Cardiac fibroblast (primary cell): ENCODE measurements at places on chromosomes 16 and 17.

DNA sequence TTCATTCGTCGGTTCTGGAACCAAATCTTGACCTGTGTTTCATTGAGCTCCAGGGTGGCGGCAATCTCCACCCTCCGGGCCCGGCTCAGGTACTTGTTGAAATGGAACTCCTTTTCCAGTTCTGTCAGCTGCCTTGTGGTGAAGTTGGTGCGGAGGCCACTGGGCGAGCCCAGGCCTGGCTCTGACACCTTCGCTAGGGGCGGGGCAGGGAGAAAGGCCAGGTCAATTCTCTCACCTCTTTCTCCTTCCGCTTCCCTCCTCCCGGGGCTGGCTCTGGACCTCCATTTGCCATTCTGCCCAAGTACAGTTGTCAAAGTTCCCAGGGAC, 1.2 kb downstream of the HOXB1 start:
- no peak for DNase-seq

- DNase-seq, result no peak
Measured at GRCh38 chr16:14070555-14070876, 603 bp upstream of the MRTFB start.

GRCh38 chr17:2708585-2709182, 2.9 kb downstream of the CLUH start:
- no peak for DNase-seq

GRCh38 chr17:32927201-32927723, 691 bp upstream of the TMEM98 start:
- no peak for DNase-seq

DNA sequence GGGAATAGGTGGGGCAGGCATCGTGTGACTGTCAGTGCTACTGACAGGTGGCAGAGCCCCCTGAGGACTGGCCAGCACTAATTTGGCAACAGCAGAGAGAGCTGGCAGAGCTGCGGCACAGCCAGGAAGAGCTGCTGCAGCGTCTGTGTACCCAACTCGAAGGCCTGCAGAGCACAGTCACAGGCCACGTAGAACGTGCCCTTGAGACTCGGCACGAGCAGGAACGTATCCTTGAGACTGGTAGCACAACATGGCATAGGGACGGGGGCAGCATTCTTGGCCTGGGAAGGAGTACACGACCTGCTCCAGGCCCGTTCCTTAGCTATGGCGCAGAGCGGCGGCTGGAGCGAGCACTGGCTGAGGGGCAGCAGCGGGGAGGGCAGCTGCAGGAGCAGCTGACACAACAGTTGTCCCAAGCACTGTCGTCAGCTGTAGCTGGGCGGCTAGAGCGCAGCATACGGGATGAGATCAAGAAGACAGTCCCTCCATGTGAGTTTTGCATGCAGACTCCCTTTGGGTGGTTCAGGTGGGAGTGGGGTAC, 3.0 kb upstream of the NRN1L start:
- DNase-seq, result no peak

GRCh38 chr17:6501359-6501758, 55.0 kb downstream of the PITPNM3 start:
- DNase-seq, result no peak

DNA sequence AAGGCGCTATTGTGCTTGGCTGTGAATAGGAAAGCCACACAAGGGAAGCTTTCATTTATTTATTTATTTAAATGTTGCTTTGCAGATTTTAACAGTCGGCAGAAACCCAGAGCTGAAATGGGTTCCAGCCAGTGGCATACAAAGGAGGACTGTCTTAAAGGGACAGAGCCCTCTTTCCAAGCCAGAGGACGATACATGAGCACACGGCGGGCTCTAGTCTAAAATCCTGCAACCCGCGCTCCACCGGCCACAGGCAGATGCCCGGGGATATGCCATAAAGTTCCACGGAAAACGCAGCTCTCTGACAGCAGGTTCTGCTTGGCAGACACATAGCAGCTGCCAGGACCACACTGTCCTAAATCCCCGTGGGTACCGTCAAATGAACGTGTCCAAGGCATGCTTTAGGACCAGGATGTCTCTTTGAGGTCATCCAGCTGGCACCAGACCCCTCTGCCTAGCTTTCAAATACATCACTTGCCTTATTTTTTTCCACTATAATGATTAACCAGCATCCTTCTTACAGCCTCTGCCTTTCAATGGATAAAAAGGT, 64.6 kb downstream of the CYTH1 start:
- DNase-seq, result peak; percentile 31

DNA sequence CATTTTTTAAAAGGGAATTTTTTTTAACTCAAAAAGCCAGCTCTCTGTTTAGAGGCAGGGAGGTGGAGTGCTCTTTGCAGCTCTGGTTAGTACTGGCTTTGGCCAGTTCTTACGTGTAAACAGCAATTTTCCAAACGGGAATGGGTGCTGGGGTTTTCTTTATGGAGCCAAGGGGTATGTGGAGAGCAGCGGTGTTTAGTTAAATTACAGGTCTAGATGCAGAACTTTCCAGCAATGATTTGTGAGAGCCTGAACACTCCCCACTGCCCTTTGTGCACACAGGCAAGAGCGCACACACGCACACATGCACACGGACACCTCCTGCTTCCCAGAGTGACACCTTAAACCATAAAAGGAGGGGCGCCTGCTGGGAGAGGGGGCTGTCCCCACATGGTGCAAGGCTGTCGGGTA, 140.2 kb downstream of the MSI2 start:
- no peak for DNase-seq

- peak; percentile 29 for DNase-seq
Measured at GRCh38 chr17:63116967-63117830, 151.2 kb downstream of the TANC2 start.
